ENCODE measurements at places on chromosomes 1 and 21.

- DNase-seq = no peak
These were observed 132.6 kb downstream of the NTPCR start for GRCh38 chr1:233082778-233083550.

DNA sequence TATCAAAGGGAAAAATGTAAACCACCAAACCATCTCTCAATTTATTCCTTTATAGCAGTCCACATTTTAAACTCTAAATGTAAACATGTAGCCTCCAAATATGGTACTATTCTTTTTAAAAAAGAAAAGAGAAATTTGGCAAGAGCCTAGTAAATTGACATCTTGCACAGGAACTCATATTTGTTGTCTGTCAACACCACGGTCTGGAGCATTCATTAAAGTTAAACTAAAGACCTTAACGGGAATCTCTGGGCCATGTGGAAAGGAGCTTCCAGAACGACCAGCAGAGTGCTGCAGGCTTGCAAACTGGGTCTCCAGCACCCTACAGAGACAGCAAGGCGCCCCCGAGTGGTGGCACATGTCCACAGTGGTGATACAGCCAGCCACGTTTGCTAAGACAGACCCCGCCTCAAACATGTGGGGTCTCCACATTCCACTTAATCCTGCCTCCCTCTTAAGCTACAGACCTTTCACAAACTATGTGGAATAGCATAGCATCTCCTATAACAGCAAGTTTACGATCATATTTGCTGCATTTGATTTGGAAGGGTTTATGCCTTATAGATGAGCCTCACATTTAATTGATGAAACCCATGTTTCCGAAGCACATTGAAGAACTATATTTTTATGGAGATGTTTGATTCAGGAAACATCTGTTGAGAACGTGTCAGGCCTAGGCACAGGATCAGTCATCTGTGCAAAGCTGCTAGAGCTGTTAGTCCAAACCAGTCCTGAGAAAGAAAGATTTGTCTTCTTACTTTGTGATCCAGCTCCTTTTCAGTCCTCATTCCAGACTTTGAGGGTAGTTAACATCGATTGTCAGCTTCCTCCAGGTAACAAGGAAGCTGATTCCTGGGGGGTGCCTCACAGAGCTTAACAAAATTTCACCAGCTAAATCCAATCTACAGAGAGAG, 96.4 kb upstream of the BACE2 start:
- no peak for DNase-seq

DNA sequence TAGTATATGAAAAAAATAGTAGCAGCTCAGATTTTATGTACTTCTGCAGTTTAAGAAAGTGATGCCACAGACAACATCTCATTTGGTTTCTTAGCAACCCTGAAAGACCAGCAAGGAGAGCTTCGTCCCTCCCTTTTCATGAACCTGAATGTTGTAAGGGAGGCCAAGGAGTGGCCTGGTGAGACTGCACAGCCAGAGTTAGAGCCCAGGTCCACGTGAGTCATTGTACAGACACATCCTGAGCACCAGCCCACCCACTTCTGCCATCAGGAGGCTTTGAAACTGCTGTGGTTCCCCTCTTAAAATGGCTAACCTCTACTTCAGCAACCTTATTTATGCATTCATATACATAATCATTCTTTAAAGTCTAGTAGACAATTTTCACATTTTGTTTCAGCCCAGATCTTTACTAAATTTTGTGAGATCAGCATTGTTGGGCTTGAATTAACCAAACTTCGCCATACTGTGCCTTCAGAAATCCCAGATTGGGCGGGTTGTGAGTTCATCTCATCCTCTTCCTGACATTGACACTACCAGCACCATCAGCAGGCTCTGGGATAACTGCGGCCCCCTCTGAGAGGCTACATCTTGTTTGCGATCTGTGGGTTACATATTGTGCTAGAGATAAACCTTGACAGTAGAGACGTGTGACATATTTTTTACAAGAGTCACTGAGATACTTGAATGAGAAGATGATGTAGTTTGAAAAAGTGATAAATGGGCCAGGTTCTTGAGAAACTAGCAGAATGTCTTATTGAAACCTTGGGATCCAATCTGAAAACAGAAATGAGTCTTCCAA, 106.7 kb downstream of the CAMTA1 start:
- DNase-seq = no peak

DNA sequence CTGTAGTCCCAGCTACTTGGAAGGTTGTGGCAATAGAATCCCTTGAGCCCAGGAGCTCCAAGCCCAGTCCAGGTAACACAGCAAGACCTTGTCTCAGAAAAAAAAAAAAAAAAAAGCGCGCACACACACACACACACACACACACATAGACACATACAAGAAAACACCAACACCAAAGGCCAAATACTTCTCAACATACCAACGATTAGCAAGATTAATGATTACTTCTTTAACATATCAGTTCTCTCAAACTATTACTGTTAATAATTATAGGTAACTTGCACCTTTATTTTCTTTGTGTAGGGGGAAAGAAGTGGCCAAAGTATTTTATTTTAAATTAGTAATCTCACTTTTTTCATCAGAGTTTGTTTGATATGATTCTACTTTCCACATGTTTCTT, 289.5 kb upstream of the ADGRL2 start:
- DNase-seq = no peak

- DNase-seq = no peak
These were observed 35.0 kb downstream of the CTNNBIP1 start for GRCh38 chr1:9874959-9875635.

DNA sequence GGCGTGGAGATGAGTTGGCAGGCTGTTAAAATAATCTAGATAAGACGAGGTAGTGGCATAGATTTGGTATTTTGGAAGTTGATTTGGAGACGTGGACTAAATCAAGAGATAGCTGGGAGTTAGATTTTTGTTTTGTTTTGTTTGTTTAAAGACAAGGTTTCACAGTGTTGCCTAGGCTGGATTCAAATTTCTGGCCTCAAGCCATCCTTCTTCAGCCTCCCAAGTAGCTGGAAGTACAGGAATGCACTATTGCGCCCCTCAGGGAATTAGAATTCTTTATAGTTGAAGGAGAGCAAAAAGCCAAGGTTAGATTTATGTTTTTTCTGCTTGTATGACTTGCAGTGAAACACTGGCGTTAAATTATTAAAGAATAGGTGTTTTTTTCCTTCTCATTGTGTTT, 22.3 kb upstream of the SNRPE start:
- DNase-seq = no peak

- no peak for DNase-seq
These were observed 110.9 kb upstream of the IFFO2 start for GRCh38 chr1:19067182-19067911.

Measured in cortex of kidney (tissue), 1 donor.